AG08395 (cell line): ENCODE measurements at places on chromosomes 13 and 19.

DNA sequence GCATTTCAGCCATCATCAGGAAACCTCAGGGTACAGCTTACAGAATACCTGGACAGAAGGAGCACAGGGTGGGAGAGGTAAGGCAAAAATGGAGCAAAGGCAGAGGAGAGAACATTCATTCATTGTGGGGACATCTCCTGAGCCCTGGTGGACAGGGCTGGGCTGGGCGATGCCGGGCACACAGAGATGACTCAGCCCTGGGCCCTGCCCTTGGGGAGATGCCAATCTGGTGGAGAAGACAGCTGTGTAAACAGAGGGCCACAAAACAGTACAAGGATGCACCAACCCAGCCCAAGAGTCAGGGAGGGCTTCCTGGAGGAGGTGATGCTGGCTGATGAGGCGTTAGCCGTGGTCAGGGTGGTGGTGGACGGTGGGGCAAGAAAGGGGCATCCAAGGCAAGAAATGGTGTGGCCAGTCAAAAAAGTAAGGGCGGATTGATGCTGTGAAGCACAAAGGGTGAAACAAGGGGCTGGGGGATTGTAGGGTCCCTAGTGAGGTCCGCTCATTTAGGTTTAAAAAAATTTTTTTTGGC lies 3.6 kb upstream of the HAS1 start:
- peak; percentile 82 for DNase-seq

- no peak for DNase-seq
Measured at GRCh38 chr13:60402022-60402421, 5.0 kb downstream of the TDRD3 start.

- no peak for DNase-seq
Measured at GRCh38 chr13:19268331-19268730, 86.7 kb upstream of the TUBA3C start.

GRCh38 chr13:109881347-109881725 lies 95.0 kb upstream of the IRS2 start:
- no peak for DNase-seq

GRCh38 chr19:4174213-4174894 lies 8.0 kb downstream of the SIRT6 start:
- no peak for DNase-seq

DNA sequence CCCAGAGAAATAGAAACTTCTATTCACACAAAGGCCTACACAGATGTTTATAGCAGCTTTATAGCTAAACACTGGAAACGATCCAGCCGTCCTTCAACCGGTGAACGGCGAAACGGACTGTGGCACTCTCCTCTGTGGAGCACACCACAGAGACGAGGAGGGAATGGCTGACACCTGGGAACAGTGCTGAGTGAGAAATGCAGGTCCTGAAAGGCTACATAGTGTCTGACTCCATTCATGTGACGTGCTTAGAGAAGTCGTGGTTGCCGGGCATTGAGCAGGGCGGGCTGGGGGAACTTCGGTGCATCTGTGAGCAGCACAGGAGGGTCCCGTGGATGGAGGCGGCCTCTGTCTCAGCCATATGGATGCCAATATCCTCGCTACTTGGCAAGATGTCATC lies 3.1 kb upstream of the GRK1 start:
- DNase-seq = no peak

- DNase-seq = peak; percentile 50
Measured at GRCh38 chr13:26616126-26616525, 58.6 kb downstream of the WASF3 start.

DNA sequence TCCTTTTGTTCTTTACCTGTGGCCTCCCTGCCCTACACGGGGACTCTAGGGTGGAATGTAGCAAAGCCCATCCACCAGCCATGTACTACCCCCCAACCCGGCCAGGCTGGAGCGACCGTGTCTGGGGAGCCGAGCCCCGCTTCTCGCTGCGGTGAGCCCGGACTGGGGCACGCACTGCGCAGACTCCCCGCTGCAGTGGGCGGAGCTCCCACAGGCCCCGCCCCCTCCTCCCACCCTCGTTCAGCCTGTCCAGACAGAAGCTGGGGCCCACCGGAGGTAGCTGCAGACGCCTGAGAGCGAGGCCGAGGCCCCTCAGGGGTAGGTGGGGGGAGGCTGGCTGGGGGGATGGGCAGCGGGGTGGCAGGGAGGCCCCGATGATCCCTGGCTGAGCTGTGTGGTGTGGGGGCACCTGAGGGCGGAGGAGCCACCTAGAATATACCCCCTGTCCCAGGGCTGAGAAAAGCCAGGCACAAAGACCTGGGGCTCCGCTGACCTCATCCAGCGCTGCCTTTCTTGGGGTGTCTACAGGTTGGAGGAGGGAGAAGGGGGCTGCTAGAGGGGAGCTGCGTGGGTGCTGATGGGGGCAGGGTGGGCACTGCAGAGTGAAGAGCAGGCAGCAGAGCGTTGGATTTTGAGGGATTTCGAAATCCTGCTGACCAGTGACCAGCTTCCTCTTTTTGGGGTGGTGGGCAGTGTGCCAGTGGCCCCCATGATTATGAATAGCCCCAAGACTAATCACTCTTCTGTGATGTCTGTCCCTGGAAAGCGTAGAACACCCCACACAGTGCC lies 17.3 kb downstream of the PLD3 start:
- peak; percentile 89 for DNase-seq

DNA sequence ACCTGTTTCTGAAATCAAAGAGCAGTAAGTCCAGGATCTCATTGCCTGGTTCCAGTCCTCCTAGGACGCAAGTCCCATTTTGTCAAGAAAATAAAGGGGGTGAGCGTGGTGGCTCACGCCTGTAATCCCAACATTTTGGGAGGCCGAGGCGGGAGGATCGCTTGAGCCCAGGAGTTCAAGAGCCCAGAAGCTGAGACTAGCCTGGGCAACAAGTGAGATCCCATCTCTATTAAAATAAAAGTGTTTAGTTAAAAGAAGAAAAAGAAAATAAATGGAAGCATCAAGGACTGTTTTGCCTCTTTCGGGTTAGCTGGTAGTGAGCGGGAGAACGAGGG lies 344 bp upstream of the HAUS5 start:
- DNase-seq = no peak

DNA sequence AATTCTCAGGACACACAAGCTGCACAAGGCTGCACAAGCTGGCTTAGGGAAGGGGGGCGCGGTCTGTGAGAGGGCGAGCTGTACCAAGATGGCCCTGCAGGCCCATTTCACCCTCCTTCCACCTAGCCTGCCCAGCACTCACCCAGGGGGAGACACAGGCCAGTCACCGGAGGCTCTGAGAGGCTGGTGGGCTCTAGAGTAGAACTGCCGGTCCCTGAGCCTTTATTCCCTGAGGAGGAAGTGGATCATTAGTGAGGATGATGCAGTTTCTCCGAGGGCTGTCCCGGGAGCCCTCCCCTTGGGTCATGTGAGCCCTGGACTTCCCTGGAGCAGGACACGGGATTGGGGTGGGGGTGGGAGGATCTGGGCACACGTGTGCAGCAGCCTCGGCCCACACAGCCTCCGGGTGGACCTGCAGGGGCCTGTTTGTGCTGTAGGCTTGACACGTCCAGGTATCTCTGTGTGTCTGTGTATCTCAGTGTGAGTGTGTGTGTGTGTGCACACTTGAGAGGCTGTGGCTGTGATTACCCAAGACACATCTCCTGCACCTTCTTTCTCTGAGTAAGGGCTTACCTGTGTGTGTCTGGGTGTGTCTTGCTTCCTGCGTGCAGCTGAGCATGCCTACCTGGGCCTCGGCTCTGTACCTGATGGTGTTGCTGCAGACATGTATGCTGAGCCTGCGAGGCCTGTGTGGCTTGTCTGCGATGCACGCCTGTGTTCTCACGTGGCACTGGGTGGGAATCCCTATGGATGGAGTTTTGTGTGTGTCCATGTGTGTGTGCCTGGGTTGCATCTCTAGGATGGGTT lies at the start of gene ACP5:
TSS of gene ACP5 (minus strand) at position 195 of the 807 bp plus-strand sequence. CDS start 328 bp downstream, outside the sequence.
- peak; percentile 25 for DNase-seq

GRCh38 chr13:55554741-55555140 lies 1586.0 kb upstream of the PRR20A start:
- DNase-seq = no peak

DNA sequence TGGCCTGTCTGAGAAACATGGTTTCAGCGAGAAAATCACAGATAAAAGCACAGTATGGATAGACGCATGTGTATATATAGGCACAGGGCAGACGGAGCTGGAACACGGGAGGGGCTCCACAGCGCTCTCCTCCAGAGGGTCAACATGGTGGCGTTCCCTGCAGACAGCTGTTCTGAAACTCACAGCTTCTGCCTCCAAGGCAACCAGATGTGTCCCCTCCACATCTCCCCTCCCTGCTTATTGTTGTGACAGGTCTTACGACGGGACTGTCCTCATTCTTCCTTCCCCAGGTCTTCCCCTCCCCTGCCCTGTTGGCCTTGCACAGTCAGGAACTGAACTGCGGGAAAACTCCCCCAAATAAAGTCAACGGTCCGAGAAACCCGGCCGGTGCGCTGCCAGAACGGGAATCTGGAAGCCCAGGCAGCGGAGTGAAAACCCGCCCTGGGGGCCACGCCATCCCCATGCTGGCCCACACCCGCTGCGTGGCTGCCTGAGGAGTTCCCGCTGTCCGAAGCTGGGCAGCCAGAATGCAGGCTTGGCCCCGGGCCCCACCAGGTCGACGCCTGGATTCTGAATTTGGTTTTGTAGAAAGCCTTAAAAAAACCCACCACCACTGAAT lies 2.6 kb upstream of the TIMM13 start:
- DNase-seq = no peak

DNA sequence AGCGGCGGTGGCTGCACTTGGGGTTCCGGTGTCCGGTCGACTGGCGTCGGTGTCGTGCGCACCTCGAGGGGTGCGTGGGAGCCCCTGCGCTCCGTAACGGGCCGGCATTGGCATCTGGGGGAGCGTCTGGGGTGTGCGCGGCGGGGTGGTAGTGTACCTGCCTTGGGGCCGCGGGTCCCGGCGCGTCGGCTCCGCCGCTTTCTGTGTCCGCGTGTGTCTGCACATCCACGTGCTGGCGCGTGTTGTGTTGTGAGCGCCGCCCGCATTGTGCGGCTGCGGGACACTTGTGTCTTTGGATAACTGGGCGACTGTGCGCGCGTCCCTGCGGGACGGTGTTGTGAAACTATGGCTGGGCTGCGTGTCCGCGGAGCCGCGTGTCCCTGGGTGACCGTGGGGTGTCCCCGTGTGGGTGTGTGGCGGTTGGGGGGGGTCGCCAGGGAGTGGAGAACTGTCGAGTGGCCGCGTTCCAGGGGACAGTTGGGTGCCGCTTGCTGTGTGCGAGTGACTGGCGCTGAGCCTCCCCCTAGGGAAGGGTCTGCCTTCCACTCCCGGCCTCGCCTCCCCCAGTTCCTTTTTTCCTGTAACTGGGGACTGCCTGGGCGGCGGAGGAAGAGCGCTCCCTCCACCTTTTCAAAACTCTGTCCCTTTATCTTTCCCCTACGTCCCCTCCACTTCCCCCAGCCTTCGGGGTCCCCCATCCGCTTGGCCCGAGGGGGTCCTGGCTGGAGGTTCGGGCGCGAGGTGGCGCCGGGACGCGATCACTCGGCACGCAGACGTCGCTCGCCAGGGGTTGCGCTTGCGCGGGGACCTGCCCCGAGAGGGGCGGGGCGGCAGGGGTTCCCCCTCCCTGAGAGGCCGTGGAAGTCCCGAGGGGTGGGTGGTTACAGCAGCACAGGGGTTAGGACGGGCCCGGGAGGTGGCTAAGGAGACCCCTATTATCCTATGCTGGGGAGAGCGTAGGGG lies 5.7 kb upstream of the NFIC start:
- DNase-seq = no peak

GRCh38 chr19:50657712-50658440 lies 8.6 kb downstream of the C19orf81 start:
- DNase-seq = peak; percentile 94

GRCh38 chr13:32791545-32792172 lies 205.4 kb downstream of the PDS5B start:
- DNase-seq = no peak

- DNase-seq = no peak
Measured at GRCh38 chr19:48121909-48122371, 11.3 kb upstream of the PLA2G4C start.

GRCh38 chr19:13281567-13282291 lies 131.5 kb downstream of the IER2 start:
- DNase-seq = no peak

DNA sequence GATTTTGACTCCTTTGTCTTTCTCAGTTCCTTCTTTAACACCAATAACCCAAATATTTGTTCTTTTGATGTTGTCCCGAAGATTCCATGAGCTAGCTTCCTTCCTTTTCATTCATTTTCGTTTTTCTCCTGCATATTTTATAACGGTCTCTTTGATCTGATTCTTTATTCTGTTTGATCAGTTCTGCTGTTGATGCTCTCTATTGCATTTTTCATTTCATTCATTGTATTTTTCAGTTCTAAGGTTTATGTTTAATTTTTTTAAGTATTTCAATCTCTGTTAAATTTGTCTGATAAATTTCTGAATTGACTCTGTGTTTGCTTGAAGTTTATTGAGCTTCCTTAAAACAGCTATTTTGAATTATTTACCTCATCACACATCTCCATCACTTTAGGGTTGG lies 68.4 kb upstream of the LRCH1 start:
- DNase-seq = no peak

DNA sequence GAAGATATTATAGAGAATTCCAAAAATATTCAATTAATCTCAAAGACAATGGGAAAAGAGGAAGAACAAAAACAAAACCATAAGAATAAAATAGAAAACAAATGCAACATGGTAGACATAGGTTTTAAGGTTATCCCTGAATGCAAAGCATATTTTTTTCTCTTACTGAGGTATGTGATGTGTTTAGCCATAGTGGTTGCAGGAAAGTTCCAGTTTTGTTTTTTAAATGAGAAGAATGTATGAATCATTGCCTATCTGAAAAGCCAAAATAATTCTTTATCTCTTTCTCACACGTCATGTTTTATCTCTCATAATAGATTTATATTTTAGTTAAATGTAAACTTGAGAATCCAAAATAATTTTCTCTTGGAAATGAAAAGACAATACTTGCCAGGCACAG lies 2591.7 kb upstream of the PCDH20 start:
- no peak for DNase-seq

DNA sequence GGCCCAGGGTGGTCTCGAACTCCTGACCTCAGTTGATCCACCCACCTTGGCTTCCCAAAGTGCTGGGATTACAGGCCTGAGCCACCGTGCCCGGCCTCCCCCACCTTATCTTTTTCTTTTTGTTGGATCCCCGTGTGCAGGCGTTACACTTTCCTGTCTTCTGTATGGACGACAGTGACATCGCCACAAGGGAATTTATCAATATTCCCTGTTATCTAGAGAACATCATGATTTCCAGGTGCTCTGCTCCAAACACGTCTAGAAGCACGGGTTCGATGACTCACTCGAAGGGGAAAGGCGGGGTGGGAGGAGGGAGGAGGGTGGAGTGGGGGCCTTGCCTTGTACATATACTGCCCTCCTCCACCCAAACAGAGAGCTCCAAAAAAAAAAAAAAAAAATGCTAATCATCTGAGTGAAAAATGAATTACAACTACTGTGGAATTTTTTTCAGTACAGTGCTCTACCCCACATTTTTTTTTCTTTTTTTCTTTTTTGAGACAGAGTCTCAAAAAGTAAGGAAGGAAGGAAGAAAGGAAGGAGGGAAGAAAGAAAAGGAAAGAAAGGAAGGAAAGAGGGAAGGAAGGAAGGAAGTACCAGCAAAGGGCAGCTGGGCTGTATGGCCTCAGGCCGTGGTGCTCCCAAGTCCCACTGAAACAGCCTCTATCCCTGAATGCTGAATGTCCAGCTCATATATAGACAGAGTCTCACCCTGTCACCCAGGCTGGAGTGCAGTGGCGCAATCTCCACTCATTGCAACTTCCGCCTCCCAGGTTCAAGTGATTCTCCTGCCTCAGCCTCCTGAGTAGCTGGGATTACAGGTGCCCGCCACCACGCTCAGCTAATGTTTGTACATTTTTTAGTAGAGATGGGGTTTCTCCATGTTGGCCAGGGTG lies 36.8 kb downstream of the INSR start:
- no peak for DNase-seq
